ENCODE measurements at places on chromosomes 2 and 18. TPM values are rescaled to one million over a fixed set of nuclear protein-coding genes. Genes with fewer than 3 reads are reported as not detected.

EGR4 gene
- 0.08 TPM for polyA plus RNA-seq

AGAP1 gene
- 3.0 TPM for polyA plus RNA-seq

EMX1 gene
- polyA plus RNA-seq = not detected

C2orf15 gene
- polyA plus RNA-seq = not detected

OXER1 gene
- not detected for polyA plus RNA-seq

NTSR2 gene
- not detected for polyA plus RNA-seq

RTP5 gene
- not detected for polyA plus RNA-seq

EML6 gene
- 0.49 TPM for polyA plus RNA-seq

ALKAL2 gene
- not detected for polyA plus RNA-seq

GAREM1 gene
- polyA plus RNA-seq = 0.19 TPM

LYG2 gene
- polyA plus RNA-seq = not detected

PCARE gene
- not detected for polyA plus RNA-seq

CYP26B1 gene
- 0.33 TPM for polyA plus RNA-seq

ANKRD36C gene
- polyA plus RNA-seq = 15.4 TPM
